ENCODE measurements at places on chromosomes 5 and 9.

DNA sequence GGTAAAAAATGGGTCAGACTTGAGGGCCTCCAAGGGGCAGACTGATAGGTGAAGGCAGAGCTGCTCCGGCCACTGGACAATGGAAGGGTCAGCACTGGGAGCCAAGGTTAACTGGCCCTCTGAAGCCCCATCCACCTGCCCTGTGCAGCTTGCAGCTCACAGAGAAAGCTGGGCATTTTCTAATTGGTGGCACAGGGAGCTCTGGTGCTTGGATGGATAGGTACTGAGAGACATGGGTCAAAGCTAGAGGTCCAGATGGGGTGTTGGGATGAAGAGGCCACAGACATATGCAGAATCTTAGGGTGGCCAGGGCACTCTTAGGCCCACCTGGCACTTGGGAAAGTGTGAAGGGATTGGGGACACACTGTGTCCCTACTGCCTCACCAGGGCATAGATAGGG lies 29.5 kb upstream of the SARDH start:
- DNase-seq: no peak

GRCh38 chr9:88259001-88259400 lies 120.7 kb upstream of the SPATA31C2 start:
- DNase-seq: no peak

DNA sequence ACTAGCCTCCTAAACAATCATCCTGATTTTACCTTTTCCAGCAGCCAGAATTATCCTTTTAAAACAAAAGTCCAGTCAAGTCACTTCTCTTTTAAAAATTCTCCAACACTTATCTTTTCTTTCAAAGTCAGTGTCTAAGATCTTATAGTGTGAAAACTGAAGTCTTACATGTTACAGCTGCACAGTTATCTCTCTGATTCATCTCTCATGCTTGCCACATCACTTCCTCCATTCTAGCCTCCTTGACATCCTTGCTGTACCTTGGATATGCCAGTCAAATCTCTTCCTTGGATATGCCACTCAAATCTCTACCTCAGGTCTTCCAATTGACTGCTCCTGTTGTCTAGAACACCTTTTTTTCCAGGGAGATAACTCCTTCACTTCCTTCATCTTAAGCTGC lies 361.7 kb upstream of the FTMT start:
- DNase-seq: no peak

GRCh38 chr5:19175776-19176570 lies 812.0 kb downstream of the CDH18 start:
- no peak for DNase-seq

GRCh38 chr9:126809068-126809467 lies 4.2 kb downstream of the ZBTB43 start:
- DNase-seq: no peak

DNA sequence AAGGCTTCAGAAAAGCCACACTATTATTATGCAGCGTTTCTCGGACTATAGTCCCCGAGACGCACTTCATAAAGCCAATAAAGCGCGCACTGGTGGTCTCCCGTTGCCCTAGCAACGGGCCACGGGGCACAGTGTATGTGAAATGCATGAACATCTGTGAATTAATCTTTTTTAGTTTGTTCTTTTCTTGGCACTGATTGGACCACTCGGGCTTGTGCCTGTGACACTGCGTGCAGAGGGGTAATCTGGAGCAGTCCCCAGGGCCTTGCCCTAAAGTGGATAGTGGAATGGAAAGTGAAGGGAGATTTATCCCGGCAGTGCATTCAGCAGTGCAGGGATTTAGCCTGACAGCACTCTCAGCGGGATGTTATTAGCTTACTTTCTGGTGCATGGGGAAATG lies 92.1 kb downstream of the TLE4 start:
- DNase-seq: peak; percentile 37

GRCh38 chr9:105435453-105435852 lies 12.4 kb upstream of the FSD1L start:
- no peak for DNase-seq

DNA sequence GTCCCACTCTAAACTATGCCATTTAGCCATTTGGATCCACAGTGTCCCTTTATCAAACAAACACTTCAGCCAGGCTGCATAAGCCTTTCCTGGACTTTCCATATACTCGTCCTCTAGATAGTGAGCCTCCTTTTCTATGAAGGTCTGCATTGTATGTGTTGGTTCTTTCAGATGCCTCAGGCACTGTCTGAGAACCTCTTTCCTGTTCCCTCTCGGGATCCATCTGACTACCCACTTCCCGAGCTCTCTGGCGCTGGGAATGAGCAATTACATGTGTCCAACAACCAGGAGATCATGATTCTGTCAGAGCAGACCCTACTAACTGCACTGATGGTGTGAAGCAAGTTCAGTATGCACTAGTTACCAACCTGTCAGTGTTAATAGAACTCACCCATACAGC lies 14.2 kb downstream of the SMC2 start:
- DNase-seq: no peak

DNA sequence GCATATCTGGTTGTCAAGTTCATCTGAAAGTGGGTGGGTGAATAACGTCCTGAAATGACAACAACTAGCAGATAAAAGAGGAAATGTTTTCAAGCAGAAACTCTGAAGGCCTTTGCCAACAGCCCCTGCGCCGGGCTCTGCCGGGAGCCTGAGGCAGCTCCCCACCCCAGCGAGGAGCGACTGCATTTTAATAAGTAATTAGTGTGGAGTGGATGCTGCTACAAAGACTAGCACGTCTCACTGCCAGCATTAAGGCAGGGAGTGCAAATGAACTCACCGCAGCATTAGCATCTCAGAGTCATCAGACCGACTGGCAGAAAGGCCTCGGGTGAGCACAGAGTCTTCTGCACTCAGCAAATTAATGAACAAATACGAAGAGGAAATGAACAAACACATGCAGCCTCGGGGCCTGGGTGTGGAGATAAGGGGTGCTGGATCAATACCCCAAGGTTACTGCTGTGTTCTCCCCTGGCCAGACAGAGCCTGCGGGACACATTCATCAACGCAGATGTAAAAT lies 63.8 kb downstream of the VAV2 start:
- no peak for DNase-seq

DNA sequence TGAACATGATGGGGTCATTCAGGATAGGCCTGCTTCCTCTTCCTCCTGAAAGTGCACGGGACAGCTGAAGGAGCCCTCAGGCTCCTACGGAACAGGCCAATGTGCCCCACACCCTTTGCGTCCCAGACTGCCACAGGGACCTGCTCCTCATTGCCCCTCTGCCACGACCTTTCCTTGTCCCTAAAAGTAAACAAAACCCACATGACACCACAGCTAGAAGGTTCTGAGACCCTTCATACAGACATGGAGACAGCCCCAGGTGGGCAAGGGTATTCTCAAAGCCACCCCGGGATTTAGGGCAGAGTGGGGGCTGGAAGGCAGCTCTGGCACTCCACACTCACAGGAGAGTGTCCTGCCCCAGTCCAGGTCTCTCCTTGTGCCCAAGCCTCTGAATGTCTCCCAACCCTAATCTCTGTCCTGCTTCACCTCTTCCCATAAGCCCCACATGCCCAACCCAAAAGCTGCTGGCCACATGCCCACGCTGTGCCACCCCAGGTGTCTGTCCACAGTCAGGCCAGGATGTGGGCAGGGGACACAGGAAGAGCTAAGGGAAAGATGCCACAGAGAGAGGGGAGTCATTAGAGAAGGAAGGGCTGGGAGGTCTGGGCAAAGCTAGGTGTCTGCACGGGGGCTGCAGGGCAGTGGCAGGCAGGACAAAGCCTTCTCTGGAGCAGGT lies 800 bp downstream of the AMBP start:
- DNase-seq: peak; percentile 23

- DNase-seq: no peak
Observed at GRCh38 chr5:132053483-132053882, 7.0 kb upstream of the IL3 start.

GRCh38 chr9:129640086-129640870 lies 1.7 kb downstream of the ASB6 start:
- DNase-seq: no peak

DNA sequence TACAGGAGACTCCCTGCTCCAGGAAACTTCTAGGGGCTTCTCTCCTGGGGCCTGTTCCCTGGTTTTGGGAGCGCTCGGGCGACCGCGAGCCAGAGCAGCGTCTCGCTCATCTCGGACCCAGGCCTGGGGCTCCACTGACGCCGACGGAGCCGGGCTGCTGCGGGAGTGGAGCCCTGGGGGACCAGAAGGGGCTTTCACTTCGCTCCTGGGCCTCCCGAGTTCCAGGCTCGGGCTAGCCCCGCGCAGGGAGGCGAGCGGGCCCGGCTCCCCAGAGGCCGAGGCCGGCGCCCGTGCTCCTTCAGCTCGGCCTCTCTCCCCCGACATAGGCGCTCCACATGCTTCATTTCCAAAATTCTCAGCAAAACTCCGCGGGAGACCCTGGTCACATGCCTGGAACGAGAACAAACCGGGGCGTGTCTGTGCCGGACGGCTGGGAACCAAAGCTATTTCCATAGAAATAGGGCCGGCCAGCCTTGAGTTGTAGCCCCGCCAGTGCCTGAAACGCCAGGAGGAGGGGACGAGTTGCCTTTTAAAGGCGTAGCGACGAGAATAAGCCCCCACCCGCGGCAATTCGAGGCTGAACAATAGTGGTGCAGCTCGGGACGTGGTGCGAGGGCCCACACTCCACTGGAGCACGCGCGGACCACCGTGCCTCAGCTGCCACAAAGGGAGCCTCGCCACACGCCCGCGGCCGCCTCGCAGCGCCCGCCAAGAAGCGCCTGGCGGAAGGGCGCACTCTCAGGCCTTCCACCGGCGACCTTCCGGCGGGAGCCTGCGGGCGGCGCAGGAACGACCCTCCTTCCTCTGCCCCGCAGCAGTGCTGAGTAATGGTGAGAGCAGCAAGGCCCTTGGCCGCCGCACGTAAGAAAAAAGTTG lies 1.1 kb upstream of the G3BP1 start:
- peak; percentile 89 for DNase-seq

DNA sequence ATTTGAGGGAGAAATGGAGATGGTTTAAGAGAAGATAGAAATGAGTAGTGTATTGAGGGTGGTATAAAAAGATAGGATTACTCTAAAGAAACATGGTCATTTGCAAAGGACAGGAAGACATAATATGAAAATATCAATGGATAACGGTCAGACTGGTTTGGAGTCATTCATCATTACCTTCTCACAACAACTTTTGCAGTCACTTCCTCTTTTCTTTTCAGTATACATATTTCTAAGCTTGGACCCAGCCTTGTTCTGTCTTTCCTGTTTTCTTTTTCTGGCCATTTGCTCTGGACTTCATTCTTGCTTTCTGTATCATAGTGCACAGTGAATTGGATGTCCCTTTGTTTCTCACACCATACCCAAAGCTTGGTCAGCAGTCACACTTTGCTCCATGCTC lies 966.5 kb upstream of the TYRP1 start:
- DNase-seq: no peak

- no peak for DNase-seq
Observed at GRCh38 chr9:88017096-88017495, 42.8 kb upstream of the CDK20 start.

GRCh38 chr9:133717113-133718031 lies 20.8 kb downstream of the SARDH start:
- no peak for DNase-seq

GRCh38 chr5:77066823-77067442 lies 20.2 kb downstream of the ZBED3 start:
- no peak for DNase-seq

- peak; percentile 32 for DNase-seq
Observed at GRCh38 chr9:14351221-14351836, 37.4 kb upstream of the NFIB start.

DNA sequence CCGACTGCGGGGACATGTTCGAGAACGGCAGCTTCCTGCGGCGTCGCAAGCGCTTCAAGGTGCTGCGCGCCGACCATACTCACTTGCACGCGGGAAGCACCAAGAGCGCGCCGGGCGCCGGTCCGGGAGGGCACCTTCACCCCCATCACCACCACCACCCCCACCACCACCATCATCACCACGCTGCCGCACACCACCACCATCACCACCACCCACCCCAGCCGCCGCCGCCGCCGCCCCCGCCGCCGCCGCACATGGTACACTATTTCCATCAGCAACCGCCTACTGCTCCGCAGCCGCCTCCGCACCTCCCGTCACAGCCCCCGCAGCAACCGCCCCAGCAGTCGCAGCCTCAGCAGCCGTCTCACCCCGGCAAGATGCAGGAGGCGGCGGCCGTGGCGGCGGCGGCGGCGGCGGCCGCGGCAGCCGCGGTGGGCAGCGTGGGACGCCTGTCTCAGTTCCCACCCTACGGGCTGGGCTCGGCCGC lies 514 bp downstream of the FOXB2 start:
- no peak for DNase-seq

DNA sequence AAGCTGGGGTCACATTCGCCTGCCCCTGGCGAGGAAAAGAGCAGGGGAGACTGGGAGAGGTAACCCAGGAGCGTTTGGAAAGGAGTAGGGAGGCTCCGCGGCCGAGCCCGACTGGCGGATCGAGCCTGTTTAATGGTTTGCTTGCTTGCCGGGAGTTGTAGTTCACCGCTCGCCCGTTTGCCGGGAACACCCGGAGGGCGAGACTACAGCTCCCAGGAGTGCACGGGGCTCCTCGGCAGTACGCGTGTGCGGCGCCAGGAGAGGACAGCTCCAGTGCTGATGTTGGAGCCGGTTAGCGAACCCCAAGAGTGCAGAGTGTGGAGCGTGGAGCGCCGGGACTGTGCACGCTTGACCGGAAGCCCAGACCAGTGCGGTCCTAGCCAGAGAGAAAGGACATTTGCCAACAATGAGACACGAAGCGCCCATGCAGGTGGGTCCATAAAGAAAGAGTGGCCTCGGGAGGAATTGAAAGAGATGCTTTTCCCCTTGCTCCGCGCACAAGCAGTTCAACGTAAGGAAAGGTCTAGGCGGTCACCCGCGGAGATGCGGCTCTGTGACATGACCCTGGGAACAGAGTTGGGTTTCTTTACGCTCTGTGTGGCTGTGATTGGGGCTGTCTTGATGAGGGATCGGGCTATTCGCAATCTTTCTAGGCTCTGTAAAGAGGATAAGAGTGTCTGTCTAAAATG lies at the start of gene RAB3C:
RAB3C (plus strand) TSS at position 273 of the 689 bp plus-strand sequence; CDS start at position 407, 134 bp downstream.
- peak; percentile 95 for DNase-seq

GRCh38 chr5:173675287-173675996 lies 59.0 kb upstream of the BOD1 start:
- DNase-seq: no peak

GRCh38 chr5:57172466-57173318 lies 1.2 kb upstream of the GPBP1 start:
- DNase-seq: no peak

DNA sequence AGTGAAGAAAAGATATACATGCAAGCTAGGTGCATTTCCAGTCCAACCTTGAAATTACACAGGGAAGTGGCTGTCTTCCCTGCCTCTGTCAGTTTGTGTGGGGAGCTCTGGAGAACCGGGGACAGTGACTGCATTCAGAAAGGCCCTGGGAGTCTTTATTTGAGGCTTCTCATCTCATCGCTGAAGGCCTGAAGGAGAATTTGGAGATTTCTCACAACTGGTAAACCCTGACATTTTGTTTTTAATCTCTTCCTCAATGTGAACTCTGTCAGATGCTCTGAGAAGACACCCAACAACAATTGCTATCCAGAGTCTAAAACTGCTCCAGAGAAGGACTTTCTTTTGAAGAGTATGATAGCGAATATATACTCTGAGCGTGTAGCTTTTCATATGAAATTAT lies 33.0 kb downstream of the MACIR start:
- DNase-seq: no peak

- no peak for DNase-seq
Observed at GRCh38 chr5:71932655-71933338, 174.5 kb upstream of the MAP1B start.

- DNase-seq: no peak
Observed at GRCh38 chr5:156052656-156053055, 274.3 kb upstream of the SGCD start.
